Cardiac septum (tissue), 1 donor: ENCODE measurements at places on chromosomes 12 and 14. TPM values are rescaled to one million over a fixed set of nuclear protein-coding genes. Genes with fewer than 3 reads are reported as not detected.

DNA sequence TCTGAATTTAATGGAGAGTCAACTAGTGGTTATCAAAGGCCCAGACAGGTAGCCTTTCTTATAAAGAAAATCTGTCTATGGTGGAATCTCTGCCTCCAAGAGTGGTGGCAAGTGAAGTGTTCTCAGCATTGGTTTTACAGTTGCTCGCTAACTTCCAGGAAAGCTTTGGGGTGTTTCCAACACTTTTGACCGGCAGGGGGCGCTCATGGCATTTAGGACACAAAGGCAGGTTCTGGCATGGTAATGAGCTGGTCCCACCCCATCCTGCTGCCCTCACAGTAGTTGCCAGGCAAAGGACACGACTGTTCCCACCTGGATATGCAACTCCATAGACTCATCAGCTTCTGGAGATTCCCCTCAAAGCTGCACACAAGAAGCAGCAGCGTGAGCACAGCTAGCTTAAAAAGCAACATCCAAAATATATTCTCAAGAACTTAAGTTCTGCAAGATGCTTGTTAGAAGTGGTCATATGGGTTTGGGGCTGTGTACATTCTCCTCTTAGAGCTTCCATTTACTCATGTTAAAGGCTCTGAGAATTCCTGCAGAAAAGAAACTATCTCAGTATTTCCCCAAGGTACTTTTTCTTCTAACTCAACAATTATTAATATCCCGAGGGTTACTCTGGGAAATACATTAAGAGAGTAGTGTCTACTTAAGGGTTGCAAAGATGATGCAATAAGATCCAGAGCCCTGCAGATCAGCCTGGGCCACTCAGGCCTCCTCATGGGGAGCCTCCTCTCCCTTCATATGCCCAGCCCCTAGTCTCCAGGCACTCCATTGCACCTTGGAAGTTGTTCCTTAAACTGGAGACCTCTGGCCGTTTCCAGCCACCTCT, 14.8 kb downstream of the PROX2 start:
- DNase-seq: peak; percentile 94

Gene RTL1
- total RNA-seq: not detected

Gene TEX22
- total RNA-seq: 0.46 TPM

Gene PPP4R4
- total RNA-seq: 0.30 TPM

DNA sequence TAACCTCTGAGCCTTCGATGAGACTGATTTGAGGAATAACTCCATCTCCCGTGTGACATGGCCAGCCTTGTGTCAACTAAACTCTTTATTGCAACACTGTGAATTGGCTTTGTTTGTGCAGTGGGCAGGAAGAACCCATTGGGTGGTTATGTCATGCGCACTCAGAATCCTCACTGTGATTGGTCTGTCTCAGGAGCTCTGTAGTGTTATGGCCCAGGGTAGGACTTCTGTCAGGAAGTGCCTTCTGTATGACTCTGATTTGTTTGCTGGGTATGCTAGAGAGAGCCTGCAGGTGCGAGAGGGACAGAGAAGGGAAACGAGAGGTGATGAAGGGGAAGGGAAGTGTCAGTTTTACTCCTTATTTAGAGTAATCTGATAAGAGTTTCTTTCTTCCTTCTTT, 71.5 kb upstream of the DCD start:
- no peak for DNase-seq

Gene TMEM30B
- 5.2 TPM for total RNA-seq

- DNase-seq: no peak
These were observed 10.9 kb downstream of the C12orf43 start for GRCh38 chr12:121005346-121005815.

GRCh38 chr12:97017213-97017612, 110.2 kb downstream of the NEDD1 start:
- no peak for DNase-seq

DNA sequence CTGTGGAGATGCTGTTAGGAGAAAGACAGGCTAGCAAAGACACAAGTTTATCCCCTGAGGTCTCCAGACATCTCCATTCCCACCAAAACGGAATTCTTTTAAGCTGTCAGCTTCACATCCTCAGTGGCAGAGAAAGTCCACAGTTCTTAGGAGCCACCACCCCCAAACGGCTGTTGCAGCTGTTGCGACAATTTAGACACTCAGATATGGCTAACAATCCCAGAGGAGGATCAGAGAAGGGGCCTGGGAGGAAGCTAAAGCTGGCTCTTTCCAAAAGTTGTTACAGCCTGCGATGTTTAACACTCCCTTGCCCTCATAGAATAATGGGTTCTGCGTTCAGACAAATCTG, 1.9 kb upstream of the ATP5MC2 start:
- DNase-seq: no peak

Gene ZC2HC1C
- 5.2 TPM for total RNA-seq
